ENCODE measurements at places on chromosomes 7 and 10.
A peak's percentile ranks its signal among the peaks of the same experiment; 100 is the strongest.

- peak; percentile 75 for DNase-seq
Measured at GRCh38 chr7:3028071-3028757, 15.5 kb downstream of the CARD11 start.

GRCh38 chr10:12529976-12530375, 180.6 kb downstream of the CAMK1D start:
- no peak for DNase-seq

DNA sequence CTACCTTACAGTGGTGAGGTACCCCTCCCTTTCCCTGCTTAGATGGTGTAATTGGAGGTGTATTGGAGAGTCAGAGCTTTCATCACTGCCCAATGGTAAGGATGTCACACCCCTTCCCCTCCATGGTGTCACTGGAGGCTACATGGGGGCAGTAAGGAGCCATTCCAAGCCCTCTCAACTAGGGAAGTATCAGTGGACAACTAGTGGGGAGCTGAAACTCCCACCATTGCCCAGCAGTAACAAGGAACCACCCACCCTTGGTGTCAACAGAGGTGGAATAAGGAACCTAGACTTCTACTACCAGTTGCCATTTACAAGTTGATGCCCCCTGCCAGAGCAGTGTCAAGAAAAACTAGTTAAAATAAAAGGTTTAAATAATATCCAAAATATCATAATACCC, 2.8 kb upstream of the HIBADH start:
- DNase-seq, result no peak

- no peak for DNase-seq
Measured at GRCh38 chr7:122312789-122313188, 8.2 kb upstream of the FEZF1 start.

- DNase-seq, result no peak
Measured at GRCh38 chr7:40263752-40264390, 129.1 kb downstream of the SUGCT start.

DNA sequence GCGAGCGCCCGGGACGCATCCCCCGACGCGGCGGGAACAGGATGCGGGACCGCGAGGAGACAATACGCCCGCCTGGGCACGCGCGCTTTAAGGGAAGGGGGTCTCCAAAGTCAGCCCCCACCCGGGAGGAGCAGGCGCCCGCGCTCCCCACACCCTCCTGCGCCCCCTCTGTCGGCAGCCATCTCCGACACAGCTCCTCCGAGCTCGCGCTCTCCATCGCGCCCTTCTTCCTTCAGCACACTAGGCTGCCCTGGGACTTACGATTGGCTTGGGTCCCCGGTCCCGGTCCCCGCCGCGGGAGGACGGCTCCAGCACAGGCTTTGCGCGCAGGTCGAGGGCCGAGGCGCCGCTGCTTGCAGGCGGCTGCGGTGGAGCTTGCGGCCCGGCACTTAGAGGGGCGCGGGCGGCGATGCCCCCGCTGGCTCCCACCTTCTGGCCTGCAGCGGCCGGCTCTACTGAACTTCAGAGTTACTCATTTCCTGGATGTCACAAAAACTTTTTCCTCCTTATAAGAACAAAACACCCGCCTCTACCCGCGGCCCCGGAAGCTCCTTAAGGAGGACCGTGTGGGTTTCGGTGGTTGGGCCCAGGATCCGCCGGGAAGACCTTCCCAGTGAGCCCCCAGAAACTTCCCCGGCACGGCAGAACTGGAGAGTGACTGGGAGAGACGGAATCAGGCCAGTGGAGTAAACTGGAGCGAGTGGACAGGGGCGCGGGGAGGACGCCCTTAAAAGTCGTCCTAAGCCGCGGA, at the start of gene ITPRIP:
TSS of gene ITPRIP (minus strand) at position 481 of the 751 bp plus-strand sequence. CDS start 22,414 bp downstream, outside the sequence.
- DNase-seq, result peak; percentile 72

- DNase-seq, result no peak
Measured at GRCh38 chr10:19791032-19791431, 25.2 kb upstream of the PLXDC2 start.

DNA sequence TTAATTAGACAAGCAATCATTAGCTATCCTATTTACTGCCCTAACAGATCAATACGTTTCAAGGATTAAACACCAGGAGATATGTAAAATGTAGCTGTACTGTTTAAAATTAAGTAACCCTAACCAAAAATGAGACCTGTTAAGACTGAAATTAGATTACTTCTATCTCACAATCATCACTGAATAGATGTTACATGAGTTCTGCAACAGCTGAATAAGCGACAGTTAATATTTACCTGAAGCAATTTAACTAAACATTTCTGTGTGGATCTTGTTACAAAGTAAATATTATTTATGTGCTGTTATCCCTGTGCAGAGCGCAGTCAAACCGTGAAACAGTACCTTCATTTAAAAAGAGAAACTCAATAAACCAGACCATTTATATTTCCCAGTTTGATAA, 122.5 kb downstream of the RELN start:
- no peak for DNase-seq

- no peak for DNase-seq
Measured at GRCh38 chr10:90031776-90032175, 330.4 kb downstream of the KIF20B start.

GRCh38 chr10:132616996-132617736, 79.6 kb downstream of the INPP5A start:
- no peak for DNase-seq

- no peak for DNase-seq
Measured at GRCh38 chr10:49213211-49213610, 25.0 kb upstream of the TMEM273 start.
